ENCODE measurements at places on chromosomes 12 and 14. TPM values are rescaled to one million over a fixed set of nuclear protein-coding genes. Genes with fewer than 3 reads are reported as not detected.

Gene ALDH1L2
- total RNA-seq, result 34.2 TPM

Gene MANSC4
- not detected for total RNA-seq

GRCh38 chr14:40362856-40363255 lies 930.6 kb upstream of the FBXO33 start:
- DNase-seq, result no peak

Gene ANKRD9
- 34.8 TPM for total RNA-seq

DNA sequence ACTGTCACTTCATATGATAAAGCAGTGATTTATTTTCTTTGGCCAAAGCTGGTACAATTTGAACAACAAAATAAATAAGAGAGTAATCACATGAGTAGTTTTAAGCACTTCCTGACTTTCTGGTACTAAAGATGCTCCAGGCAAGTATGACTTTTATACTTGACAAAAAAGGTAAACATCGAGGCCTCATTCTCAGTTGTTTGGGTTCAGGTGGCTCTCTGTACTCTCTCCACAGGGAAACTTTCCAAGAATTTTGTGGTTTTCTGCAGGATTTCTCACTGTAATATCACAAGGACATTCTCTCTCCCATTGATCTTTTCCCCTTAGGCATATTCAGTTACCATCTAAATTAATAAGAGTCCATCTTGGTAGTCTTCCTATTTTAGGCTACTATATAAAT lies 26.6 kb upstream of the KCNC2 start:
- DNase-seq, result peak; percentile 50

- no peak for DNase-seq
These were observed 32.7 kb downstream of the FOS start for GRCh38 chr14:75311356-75311755.

- DNase-seq, result no peak
These were observed at the start of gene ARHGEF25 for GRCh38 chr12:57611108-57611826. Gene ARHGEF25 (plus strand): TSS chr12:57611435. CDS start chr12:57611895, 460 bp downstream.

DNA sequence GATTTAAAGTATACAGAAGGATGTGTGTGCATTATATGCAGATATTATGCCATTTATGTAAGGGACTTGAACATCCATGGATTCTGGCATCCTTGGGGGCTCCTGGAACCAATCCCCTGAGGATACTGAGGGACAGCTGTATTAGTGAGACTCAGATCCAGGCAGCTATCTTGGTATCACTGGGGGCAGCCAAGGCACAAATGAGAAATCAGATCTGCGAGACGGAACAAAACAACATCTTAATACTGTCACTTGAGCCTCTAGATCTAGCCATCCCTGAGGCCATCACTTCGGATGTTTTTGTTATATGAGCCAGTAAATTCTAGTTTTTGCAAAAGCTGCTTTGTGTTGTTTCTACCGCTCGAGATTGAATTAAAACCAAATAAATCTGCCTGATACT lies 175.1 kb upstream of the SFSWAP start:
- no peak for DNase-seq

GRCh38 chr12:123089140-123089539 lies 61.8 kb downstream of the PITPNM2 start:
- no peak for DNase-seq

- peak; percentile 20 for DNase-seq
These were observed 12.7 kb upstream of the MBIP start for GRCh38 chr14:36333119-36333518.

Gene MUCL1
- not detected for total RNA-seq

Gene FGF6
- not detected for total RNA-seq

- DNase-seq, result peak; percentile 67
These were observed 48.0 kb upstream of the ARID2 start for GRCh38 chr12:45681465-45681864.

GRCh38 chr12:68636268-68636667 lies 25.6 kb downstream of the RAP1B start:
- DNase-seq, result peak; percentile 93

DNA sequence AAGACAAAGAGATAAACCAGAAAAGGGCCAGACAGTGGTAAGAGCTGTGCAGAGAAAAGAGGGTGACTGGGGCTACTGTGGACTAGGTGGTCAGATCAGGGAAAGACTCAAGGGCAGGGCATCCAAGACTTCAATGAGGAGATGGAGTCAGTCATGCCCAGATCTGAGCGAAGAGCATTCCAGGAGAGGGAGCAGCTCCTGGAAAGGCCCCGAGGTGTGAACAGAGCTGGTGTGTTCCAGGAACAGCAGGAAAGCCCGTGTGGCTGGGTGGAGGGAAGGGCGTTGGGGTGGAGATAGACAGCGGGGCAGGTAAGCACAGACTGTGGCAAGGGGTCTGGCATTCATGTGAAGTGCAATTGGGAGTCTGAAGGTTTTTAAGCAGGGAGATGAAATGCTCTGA lies 16.8 kb downstream of the TTC7B start:
- DNase-seq, result no peak

DNA sequence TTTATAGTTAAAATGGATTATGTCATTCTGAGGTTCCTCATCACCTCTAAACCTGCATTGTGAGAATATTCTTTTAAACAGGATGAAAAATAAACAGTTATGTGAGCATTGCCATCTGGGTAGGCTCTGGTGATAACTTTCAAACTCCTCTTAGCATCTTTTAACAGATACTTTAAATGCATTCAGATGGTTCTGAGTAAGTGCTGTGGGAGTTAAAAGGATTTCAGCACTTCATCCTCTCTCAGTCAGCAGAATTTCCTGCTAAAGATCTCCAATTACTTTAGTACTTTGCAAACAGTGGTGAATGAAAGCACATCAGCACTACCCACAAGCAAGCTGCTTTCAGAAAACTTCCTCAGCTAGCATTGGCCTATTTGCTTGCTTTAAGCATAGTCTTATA lies 59.3 kb upstream of the TMTC1 start:
- no peak for DNase-seq

DNA sequence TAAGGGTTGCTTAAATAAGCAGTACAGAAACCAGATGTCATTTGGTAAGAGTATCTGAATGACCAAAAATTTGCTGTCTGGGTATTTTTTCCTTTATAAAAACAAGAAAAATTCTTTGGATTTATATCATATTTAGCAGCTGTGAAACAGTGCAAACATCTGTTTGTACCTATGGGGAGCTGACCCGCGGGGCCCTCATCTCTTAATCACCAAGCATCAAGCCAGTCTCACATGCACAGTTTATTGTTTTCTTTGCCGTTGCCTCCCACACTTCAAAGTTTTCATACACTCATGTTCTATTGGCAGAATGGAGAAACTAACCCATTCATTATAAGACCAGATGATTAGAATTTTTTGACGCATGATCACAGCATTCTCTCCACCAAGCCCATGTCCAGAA lies 142.2 kb downstream of the BMP4 start:
- DNase-seq, result no peak

DNA sequence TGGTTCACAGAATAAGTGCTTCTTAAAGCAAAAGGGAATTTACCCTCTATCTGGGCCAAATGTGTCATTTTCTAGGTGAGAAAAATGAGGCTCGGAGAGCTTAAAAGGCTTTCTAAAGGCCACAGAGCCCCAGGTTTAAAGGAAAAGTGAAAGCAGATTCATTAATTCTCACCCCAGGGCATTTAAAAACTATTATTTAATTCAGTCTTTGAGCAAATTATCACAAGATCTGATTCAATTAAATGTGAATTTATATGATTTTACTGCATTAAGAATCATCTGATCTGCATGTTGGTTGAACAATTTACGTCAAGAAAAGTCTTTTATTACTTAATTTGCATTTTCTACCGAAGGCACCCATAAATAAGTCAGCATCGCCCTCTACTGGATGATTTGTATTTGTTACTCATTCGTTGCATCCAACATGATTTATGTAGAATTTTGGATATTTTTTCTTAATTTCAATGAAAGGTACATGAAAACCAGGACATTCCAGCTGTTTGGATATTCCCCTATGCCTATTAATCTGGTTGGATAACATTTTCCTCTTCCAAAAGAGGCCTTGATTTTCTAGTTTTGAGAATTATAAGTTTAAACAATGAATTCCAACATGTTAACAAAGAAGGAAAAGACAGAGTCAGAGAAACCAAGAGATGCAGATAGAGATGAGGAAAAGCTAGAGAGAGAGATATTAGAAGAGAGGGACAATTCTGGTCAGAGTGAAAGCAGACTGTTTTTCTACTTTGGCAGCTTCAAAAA lies 19.1 kb upstream of the DHRS7 start:
- DNase-seq, result peak; percentile 65

GRCh38 chr12:50677858-50678257 lies 86.0 kb upstream of the ATF1 start:
- no peak for DNase-seq

DNA sequence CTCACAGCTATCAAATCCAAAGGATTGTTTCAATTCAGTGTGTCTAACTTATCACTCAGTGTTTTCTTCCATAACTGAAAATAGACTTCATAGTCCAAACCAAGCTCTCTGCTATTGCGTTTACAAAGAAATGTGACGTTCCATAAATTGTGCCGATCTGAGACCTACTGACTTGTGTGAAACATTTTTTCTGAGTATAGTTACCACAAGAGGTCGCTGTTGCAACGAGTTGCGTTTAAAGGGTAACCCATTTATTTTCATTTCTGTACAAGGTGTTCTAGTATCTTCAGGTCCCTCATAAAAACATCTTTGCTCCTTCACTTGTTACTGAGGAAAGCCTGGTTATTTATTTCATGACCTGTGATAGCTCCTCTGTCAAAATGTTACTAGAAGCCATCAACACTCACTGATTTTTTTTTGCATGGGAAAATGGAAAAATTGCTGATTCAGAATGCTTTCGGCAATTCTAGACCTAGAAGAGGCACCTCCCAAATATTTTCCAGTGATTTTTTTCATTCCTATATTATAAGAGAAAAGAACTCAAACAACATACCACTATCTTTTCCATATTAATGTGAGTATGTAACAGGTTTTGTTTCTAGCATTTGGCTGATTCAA lies 60.9 kb upstream of the OR4E1 start:
- peak; percentile 57 for DNase-seq

- no peak for DNase-seq
These were observed 598.7 kb downstream of the SOX5 start for GRCh38 chr12:23350808-23351207.

- DNase-seq, result no peak
These were observed 204.7 kb downstream of the BCL11B start for GRCh38 chr14:99067141-99067920.

- DNase-seq, result no peak
These were observed 11.0 kb downstream of the FKBP3 start for GRCh38 chr14:45123271-45123670.

DNA sequence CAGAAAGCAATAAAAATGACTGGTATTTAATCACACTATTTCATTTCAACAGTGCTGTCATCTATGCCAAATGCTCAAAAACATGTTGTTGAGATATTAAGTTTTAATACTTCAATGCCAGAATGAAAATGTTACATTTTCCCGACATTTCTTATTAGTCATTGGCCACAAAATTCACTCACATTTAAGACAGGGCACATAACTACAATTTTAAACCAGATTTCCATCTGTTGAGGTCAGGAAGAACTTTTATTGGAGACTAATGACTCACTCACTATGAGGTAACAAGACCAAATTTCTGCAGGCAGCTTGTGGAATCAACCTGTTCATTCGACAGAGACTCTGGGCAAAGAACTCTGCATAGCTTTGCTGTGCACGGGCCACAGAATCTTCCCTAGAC lies 36.8 kb downstream of the PPTC7 start:
- DNase-seq, result peak; percentile 88

DNA sequence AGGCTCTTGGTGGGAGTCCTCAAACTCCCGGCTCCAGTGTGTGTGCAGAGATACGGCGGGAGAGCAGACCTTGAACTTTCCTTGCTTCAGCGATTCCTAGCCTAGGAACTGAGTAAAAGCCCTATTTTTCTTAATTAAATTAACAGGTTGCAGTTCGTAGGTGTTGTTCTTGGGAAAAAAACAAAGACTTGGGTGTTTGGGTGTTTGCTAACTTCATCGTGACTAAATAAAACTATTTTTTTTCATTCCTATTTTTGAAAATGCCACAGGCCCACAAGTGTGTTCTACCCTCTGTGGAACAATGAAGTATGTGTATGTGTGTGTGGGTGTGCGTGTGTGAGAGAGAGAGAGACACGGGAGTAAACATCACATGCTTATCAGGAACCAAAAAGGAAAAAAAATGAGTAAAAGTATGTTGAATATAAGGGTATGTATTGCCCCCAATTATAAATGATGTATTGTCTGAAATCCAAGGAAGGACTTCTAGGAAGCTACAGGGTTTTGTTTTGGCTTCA lies 651 bp downstream of the TMEM117 start:
- peak; percentile 22 for DNase-seq

Gene PEX5
- 21.9 TPM for total RNA-seq

Gene ABCD2
- total RNA-seq, result not detected

DNA sequence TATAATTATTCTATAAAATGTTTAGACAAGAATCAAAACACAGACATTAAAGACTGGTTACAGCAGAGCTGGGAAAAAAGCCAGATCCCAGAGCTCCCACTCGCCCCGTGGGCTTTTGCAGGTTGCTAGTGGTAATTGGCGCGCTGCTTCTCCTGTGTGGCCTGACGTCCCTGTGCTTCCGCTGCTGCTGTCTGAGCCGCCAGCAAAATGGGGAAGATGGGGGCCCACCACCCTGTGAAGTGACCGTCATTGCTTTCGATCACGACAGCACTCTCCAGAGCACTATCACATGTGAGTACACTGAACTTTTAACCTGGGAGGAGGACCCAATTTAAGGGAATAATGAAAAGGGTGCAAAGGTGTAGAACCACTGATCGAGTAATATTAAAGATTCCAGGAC lies 7.5 kb downstream of the TMEM52B start:
- DNase-seq, result no peak

DNA sequence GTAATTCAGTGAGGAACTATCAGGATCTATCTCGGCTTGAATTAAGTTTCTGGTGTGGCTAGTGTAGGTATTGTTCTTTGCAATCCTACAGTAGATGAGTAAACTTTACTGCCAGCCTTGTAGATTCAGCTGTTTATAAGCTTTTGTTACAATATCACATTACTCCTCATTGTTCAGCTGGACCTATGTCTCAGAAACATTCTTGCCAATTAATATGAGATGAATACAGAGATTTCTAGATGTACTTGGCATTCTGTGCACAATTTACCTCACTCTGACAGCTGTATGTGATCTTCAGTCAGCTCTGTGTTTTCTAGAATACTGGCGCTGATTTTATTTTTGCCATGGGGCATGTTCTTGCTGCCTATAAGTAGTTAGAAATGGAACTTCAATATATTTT lies 55.7 kb downstream of the METTL25 start:
- DNase-seq, result peak; percentile 47

Gene PTPRR
- total RNA-seq, result under 0.01 TPM

Gene SYCP3
- total RNA-seq, result under 0.01 TPM

GRCh38 chr12:51330186-51330585 lies 6.2 kb upstream of the BIN2 start:
- no peak for DNase-seq

Data from bronchial epithelial cell (primary cell).